ENCODE measurements at places on chromosomes 6 and 20.

DNA sequence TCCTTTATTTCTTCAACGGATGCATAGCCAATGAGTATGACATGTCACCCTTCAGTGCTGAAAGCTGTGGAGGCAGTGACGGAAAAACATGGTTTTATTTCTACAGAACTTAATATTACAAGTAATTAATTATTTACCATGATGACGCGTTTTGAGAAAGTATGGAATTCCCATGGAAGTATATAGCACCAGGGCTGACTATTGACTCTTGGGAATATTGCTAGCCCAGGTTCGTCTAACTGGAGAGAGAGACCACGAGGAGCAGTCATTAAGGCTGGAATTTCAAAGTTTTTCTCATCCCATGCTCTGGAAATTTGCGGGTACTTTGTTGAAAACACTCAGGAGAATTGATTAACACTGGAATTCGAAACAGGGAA, 155.2 kb upstream of the PRSS16 start:
- no peak for DNase-seq
- peak overlapping the region; percentile 56 for H3K4me3 ChIP-seq
- H3K36me3 ChIP-seq = peaks cover 11% of the 10 kb centered on the region
- H3K27ac ChIP-seq = no peak overlapping the region
- H3K4me1 ChIP-seq = peaks cover 15% of the 10 kb centered on the region
- peaks cover 84% of the 10 kb centered on the region for H3K27me3 ChIP-seq

DNA sequence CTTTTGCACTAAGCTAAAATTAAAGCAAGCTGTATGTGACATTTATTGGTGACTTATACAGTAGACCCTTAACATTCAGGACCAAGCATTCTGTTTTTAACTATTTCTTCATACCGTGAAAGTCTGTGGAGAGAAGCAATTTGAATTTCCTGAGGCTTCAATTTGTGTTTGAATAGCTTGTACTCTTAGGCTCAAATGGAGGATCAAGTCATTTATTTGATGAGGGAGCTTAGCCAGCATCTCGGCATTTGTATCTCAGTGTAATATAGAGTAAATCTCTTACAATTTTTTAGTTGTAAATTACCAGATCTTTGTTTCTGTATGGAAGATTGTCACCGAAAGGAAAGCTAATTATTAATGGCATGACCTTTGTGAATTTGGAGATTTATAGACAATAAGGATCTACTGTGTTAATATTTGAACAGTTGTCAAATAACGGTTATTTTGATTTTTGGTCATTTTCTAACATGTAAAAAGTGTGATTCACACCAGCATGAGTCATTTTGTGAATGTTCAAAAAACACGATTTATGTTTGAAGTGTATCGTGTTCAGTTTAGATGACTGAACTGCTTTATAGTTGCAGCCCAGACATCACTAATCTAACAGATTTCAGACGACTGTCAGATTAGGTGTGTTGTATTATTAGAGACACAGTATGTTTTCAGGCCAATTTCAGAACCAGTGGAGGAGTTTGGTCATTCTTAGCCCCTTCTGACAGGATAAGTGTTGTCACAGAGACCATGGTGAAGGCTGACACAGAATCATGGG, 332.9 kb downstream of the CDKAL1 start:
- no peak for DNase-seq
- H3K27me3 ChIP-seq = no peaks in the 10 kb centered on the region

DNA sequence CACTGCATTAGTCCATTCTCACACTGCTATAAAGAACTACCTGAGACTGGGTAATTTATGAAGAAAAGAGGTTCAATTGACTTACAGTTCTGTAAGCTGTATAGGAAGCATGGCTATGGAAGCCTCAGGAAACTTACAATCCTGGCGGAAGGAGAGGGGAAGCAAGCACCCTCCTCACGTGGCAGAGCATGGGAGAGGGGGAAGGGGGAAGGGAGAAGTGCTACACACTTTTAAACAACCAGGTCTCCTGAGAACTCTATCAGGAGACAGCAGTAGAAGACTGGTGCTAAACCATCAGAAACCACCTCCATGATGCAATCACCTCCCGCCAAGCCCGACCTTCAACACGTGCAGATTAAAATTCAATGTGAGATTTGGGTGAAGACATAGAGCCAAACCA, 494.0 kb downstream of the GRIK2 start:
- H3K4me3 ChIP-seq = no peak overlapping the region
- no peaks in the 10 kb centered on the region for H3K27me3 ChIP-seq
- no peak overlapping the region for H3K27ac ChIP-seq
- peaks cover 4% of the 10 kb centered on the region for H3K36me3 ChIP-seq
- DNase-seq = no peak
- peaks cover 11% of the 10 kb centered on the region for H3K4me1 ChIP-seq

- peaks cover 15% of the 10 kb centered on the region for H3K4me1 ChIP-seq
- H3K4me3 ChIP-seq = no peak overlapping the region
- peak overlapping the region; percentile 8 for H3K27ac ChIP-seq
- peaks cover 35% of the 10 kb centered on the region for H3K36me3 ChIP-seq
- no peaks in the 10 kb centered on the region for H3K27me3 ChIP-seq
Measured at GRCh38 chr6:41066867-41067304, 5.3 kb downstream of the OARD1 start.

GRCh38 chr6:42367353-42368011, 84.2 kb downstream of the TRERF1 start:
- H3K27ac ChIP-seq = peak overlapping the region; percentile 96
- peak; percentile 19 for DNase-seq
- H3K4me1 ChIP-seq = peaks cover 68% of the 10 kb centered on the region
- no peaks in the 10 kb centered on the region for H3K27me3 ChIP-seq
- peak overlapping the region; percentile 83 for H3K4me3 ChIP-seq
- peaks cover 8% of the 10 kb centered on the region for H3K36me3 ChIP-seq

- H3K27me3 ChIP-seq = peaks cover 46% of the 10 kb centered on the region
- H3K4me1 ChIP-seq = no peaks in the 10 kb centered on the region
- H3K27ac ChIP-seq = no peak overlapping the region
- H3K4me3 ChIP-seq = no peak overlapping the region
- no peak for DNase-seq
Measured at GRCh38 chr6:50851049-50851845, 32.6 kb downstream of the TFAP2B start.

GRCh38 chr6:63502156-63502555, 70.1 kb upstream of the LOC128125822 start:
- H3K27me3 ChIP-seq = no peaks in the 10 kb centered on the region
- H3K4me3 ChIP-seq = no peak overlapping the region
- DNase-seq = no peak
- H3K36me3 ChIP-seq = no peaks in the 10 kb centered on the region

DNA sequence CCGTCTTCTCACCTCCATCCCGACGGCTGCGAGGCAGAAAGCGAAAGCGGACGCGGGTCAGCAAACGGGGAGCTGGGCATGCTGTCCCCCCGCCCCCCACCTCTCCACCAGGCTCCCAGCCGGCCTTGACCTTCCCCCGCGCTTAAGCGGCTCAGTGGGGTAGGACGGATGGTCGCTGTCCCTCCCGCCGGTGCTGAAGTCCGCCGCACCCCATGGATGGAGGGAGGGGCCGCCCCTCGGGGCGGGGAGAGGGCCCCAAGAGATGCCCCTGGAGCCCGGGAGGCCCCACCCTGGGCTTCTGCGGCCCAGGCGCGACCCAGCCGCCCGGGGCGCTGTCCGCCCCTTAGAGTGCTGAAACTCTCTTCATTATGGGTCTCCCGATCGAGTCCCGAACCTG, at the start of gene KCNB1:
Gene KCNB1, minus strand, starts transcription at position 48 of the 397 bp plus-strand sequence. CDS start 188 bp downstream, outside the sequence.
- H3K4me1 ChIP-seq = peaks cover 6% of the 10 kb centered on the region
- H3K27me3 ChIP-seq = peaks cover 71% of the 10 kb centered on the region
- H3K36me3 ChIP-seq = peaks cover 6% of the 10 kb centered on the region

DNA sequence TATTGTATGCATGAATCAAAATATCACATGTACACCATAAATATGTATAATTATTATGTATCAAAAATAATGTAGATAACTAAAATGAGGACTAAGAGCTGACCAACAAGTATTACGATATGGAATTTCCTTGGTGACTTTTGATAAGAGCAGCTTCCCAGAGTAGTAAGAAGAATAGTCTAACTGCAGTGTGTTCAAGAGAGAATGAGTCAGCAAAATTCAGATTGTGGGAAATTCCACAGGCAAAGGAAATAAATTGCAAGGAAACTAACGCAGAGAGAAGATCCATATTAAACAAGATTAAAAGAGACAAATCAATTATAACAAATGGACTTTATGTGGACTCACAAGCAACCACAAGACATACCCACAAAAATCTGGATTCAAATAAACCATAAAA, 26.4 kb downstream of the FRK start:
- no peaks in the 10 kb centered on the region for H3K4me1 ChIP-seq
- no peaks in the 10 kb centered on the region for H3K36me3 ChIP-seq
- no peak overlapping the region for H3K27ac ChIP-seq
- DNase-seq = no peak
- H3K4me3 ChIP-seq = no peak overlapping the region

DNA sequence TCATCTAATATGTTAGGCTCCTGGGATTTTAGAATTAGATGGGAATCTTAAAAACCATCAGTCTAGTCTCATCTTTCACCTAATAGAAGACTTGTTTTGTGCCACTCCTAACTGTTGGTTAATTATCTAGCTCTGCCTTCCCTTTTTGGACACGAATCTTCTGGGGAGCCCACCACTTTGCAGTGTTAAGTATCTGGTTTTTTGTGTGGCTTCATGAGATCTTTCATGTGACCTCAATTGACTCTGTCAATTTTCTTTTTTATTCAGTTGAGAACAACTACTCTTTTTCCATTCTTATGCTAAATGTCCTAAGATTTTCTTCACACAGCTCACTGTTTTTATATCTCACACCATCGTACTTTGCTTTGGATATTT, 16.9 kb downstream of the TBPL1 start:
- peak overlapping the region; percentile 51 for H3K4me3 ChIP-seq
- peak overlapping the region; percentile 49 for H3K27ac ChIP-seq
- H3K4me1 ChIP-seq = peaks cover 56% of the 10 kb centered on the region
- no peak for DNase-seq

- no peaks in the 10 kb centered on the region for H3K27me3 ChIP-seq
- no peak overlapping the region for H3K27ac ChIP-seq
- no peak for DNase-seq
- H3K36me3 ChIP-seq = no peaks in the 10 kb centered on the region
Measured at GRCh38 chr6:35237476-35237875, 22.1 kb upstream of the ZNF76 start.

GRCh38 chr6:93266116-93266817, 153.1 kb downstream of the EPHA7 start:
- H3K4me3 ChIP-seq = no peak overlapping the region
- no peaks in the 10 kb centered on the region for H3K4me1 ChIP-seq
- H3K27me3 ChIP-seq = no peaks in the 10 kb centered on the region
- no peak overlapping the region for H3K27ac ChIP-seq
- DNase-seq = no peak

GRCh38 chr6:128179876-128180438, 279.1 kb upstream of the THEMIS start:
- H3K4me1 ChIP-seq = no peaks in the 10 kb centered on the region
- no peak for DNase-seq
- no peaks in the 10 kb centered on the region for H3K27me3 ChIP-seq
- no peak overlapping the region for H3K4me3 ChIP-seq

DNA sequence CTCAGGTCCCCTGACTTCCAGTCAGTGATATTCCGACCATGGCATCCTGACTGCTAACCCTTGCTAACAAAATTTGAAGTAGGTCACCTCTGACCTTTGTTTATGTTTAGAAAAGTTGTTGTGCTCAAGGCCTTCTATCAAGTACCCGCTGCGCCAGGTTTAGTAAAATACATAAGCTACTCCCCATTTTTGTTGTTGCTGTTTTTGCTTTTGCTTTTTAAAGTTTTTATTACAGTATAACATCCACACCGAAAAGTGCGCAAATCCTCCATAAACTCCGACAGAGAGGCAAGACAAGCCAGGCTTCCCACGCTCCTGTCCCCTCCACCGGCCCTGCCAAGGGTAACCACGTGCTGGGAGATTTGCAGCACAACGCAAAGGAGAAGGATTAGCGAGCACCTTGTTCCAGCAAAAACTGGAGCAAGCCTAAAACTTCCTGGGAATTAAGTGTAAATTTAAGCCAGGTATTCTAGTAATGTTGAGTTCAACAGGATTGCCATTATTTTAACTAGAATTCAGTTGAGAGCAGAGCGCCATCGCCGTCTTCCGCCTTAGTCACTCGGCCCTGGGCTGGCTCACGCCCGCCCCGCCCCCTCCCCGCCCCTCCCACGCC, 17.8 kb upstream of the HMGN4 start:
- H3K27ac ChIP-seq = peak overlapping the region; percentile 97
- no peaks in the 10 kb centered on the region for H3K27me3 ChIP-seq
- H3K4me3 ChIP-seq = peak overlapping the region; percentile 88
- peaks cover 33% of the 10 kb centered on the region for H3K36me3 ChIP-seq
- DNase-seq = no peak
- H3K4me1 ChIP-seq = peaks cover 26% of the 10 kb centered on the region

- no peak overlapping the region for H3K27ac ChIP-seq
- no peak for DNase-seq
- H3K27me3 ChIP-seq = peaks cover 11% of the 10 kb centered on the region
Measured at GRCh38 chr20:4656491-4656890, 65.2 kb upstream of the PRND start.

DNA sequence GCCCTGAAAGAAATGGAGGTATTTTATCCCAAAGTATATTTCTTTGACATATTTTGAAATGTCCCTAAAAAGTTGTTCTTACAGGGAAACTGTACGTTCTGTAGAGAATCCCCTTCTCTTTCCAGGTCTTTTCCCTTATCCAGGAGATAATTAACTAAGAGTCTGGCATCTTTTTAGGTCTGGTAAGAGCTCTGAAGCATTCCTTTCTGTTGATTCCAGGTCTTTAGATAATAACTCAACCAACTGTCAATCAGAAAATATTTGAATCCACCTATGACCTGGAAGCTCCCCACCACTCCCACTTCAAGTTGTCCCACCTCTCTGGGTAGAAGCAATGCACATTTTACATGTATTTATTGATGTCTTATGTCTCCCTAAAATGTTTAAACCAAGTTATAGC, 26.0 kb upstream of the CENPW start:
- H3K27ac ChIP-seq = no peak overlapping the region
- no peak overlapping the region for H3K4me3 ChIP-seq
- no peaks in the 10 kb centered on the region for H3K36me3 ChIP-seq
- DNase-seq = no peak
- H3K27me3 ChIP-seq = no peaks in the 10 kb centered on the region
- H3K4me1 ChIP-seq = no peaks in the 10 kb centered on the region

- H3K4me1 ChIP-seq = no peaks in the 10 kb centered on the region
- H3K27me3 ChIP-seq = no peaks in the 10 kb centered on the region
- H3K27ac ChIP-seq = no peak overlapping the region
- H3K36me3 ChIP-seq = peaks cover 58% of the 10 kb centered on the region
- no peak overlapping the region for H3K4me3 ChIP-seq
Measured at GRCh38 chr20:58362206-58362516, 26.9 kb upstream of the VAPB start.

- DNase-seq = no peak
- H3K27ac ChIP-seq = no peak overlapping the region
- H3K4me1 ChIP-seq = peaks cover 3% of the 10 kb centered on the region
- peaks cover 53% of the 10 kb centered on the region for H3K27me3 ChIP-seq
- H3K4me3 ChIP-seq = no peak overlapping the region
Measured at GRCh38 chr6:12943549-12943948, 227.0 kb downstream of the PHACTR1 start.

Measured in effector memory CD8-positive, alpha-beta T cell (primary cell).